ENCODE measurements at places on chromosomes 16 and 17. TPM values are rescaled to one million over a fixed set of nuclear protein-coding genes. Genes with fewer than 3 reads are reported as not detected.

GRCh38 chr16:75074920-75075687, 41.5 kb downstream of the LDHD start:
- DNase-seq = no peak

GRCh38 chr17:21164216-21164615, 37.5 kb downstream of the DHRS7B start:
- no peak for DNase-seq

DNA sequence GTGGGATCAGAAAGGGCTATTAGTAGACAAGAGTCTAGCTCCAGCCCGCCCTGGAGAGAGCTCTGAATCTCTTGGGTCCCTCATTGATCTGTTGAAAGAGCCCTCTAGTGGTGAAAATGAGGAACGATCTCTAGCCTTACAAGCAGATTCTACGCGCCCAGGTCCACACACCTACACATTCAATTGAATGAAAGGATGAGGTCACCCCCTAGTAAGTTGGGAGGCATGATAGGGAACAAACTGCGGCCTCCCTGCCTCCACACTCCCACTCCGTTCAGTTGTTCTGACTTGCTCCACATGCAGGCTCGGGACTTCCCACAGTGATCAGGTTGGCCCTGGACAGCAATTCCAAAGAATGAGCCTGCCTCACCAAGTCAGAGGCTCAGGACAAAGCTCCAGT, 2.9 kb upstream of the CACNG3 start:
- DNase-seq = peak; percentile 65

GRCh38 chr17:61157246-61157886, 242.3 kb upstream of the TBX2 start:
- peak; percentile 42 for DNase-seq

GRCh38 chr16:30837904-30838303, 50.9 kb upstream of the ZNF629 start:
- DNase-seq = no peak

GRCh38 chr17:73482894-73483293, 161.4 kb downstream of the SDK2 start:
- no peak for DNase-seq

- DNase-seq = no peak
These were observed 224.9 kb downstream of the TANC2 start for GRCh38 chr17:63190821-63191370.

DNA sequence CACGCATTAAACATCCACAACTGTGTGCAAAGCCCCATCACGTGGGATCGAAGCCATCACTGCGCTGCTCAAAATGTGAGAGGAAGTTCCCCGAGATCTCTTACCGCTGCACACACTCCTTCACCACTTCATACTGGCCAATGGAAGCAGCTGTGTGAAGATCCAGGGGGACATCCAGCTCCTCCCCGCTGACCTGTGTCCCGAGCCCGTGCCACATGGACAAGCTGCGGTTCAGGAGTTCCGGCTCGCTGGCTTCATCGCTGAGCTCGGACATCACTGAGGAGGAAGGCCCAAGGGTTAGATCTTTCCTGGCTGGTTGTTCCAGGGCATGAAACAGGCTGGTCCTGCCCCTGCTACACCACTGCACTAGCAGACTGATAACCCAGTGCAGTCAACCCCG, 4.2 kb downstream of the ANKS3 start:
- no peak for DNase-seq

GRCh38 chr17:29245401-29245800, 1.3 kb upstream of the CRYBA1 start:
- DNase-seq = no peak

DNA sequence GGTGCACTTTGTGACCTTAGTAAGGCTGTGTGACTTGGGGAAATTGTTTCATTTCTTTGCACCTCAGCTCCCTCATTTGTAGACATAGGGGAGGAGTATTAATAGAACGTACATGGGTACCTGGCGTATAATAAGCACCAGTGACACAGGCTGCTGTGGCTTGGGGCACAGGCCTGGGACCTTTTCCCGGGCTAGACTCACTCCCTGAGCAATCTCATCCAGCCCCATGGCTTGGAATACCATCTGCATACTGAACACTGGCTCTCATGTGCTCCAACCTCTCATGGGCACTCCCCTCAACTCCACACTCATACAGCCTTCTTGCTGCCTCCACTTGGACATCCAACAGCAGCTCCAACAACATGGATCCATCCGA, 41.0 kb upstream of the MRPS23 start:
- no peak for DNase-seq

- no peak for DNase-seq
These were observed 17.3 kb downstream of the BANP start for GRCh38 chr16:87968541-87968940.

DNA sequence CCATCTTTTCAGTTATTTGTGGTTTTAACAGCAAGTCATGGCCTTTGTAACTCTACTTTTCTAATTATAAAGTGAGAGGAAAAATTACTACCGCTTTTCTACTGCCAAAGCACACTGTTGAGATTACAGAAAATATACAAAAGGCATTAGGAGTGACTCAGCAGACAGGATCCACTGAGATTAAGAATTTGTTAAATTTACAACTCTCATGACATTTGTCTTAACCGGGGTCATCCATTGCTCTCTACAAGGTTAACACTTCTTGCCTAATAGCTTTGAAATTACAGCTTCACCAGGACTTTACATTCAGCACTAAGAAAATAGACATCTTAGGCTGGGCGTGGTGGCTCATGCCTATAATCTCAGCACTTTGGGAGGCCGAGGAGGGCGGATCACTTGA, 93.4 kb downstream of the SSH2 start:
- DNase-seq = no peak

DNA sequence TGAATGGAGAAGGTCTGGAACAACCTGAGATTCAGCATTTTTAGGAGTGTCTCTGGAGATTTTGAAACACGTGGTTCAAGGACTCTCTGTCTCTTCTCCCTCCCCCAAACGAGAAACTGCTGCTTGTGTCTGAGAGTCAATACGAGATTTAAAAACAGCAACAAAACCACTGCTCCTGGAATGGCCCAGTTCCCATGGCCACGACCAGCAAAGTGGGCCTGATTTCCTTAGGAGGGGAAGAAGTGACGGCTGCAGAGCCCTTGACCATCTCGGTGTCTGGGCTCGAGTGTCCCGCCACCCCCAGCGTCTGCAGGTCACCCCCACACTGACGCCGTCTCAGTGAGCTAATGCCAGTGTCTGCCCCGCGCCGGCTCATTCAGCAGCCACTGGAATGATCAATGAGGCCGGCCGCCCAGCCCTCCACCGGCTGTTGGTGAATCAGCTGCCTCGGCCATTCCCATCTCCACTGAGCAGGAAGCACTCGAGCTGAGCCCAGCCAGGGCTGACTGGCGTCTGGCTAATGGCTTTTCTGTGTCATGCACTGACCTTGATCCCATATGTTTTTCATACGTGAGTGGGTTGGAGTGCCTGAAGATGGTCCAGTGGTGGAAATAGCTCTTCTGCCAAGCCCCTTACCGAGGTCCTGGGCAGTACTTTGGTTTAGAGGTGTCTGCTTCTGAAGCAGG, 151.8 kb downstream of the PITPNC1 start:
- peak; percentile 67 for DNase-seq

DNA sequence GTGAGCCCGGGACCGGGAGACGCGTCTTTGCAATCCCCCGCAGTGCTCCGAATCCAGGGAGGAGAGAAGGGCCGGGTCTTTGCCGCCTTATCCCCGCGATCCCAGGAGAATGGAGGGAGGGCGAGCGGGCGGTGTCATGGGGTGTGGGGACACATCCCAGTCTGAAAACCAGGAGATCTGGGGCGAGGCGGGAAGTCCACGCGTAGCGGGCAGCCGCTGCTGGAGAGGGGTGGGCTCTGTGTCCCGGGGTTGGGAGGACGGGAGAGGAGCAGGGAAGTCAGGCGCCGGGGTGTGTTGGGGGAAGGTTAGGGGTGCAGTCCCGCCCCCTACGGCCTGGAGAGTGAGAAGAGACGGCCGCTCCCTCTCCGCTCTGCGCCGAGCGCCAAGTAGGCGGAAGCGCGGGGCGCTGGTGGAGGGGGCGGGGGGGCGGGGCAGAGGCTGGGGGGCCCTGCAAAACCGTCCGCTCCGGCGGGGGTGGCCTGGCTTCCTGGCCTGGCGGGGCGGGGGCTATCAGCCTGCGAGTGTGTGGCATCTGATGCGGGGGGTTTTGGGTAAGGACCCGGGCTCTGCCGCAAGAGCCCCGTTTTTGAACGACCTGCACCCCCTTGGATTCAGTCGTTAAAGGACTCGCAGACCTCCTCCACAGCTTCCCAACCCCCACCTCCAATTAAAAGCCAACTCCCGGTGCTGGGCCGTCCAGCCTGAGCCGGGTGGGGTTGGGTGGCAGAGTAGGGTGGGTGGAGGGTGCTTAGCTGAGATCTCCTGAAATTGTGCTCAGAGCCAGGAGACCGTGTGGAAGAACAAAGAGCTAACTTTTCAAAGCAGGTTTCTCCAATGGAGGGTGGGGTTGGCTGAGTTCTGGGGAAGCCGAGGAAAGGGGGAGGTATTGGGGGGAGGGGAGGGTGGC, 654 bp downstream of the LASP1 start:
- peak; percentile 68 for DNase-seq

DNA sequence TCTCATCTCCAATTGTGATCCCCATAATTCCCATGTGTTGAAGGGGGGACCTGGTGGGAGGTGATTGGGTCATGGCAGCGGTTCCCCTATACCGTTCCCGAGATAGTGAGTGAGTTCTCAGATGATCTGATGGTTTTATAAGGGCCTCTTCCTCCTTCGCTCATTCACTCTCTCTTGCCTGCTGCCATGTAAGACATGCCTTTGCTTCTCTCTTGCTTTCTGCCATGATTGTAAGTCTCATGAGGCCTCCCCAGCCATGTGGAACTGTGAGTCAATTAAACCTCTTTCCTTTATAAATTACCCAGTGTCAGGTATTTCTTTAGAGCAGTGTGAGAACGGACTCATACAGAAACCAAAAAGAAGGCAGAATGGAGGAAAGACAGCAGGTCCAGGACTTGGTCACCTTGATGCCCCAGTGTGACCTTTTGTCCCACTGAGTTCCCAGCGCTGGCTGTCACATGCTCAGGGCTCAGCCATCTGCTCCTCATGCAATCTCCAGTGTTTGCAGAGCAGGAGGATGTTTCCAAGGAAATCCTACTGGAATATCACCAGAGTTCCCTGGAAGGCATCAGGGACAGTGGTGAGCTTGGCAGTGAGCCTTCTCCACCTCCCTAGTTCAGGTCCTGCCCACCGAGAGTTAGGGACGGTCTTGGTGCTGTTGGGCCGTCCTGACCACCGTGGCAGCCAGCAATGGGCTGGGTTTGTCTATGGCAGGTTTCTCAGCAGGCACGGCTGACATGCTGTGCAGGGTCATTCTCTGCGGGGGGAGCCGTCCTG, 96.7 kb downstream of the SEC14L1 start:
- no peak for DNase-seq

- no peak for DNase-seq
These were observed 431 bp downstream of the DYNC1LI2 start for GRCh38 chr16:66751053-66751302.

DNA sequence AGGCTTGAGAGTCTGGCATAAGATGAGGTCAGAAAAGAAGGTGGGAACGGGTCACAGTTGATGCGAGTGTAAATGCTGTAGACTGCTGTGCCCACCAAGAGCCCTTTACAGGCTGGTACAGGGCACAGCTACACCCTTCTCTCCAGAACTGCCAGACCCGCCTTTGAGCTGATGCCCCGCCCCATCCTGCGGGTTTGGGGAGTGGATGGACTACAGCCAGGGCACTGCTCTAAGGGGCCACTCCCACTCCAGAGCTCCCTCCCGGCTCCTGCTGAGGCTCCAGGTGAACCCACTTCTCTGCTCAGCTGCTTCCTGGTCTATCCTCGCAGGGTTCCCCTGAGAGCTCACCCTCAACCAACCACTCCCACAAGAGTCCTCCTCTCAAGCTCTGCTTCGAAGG, 12.3 kb downstream of the MEIOB start:
- no peak for DNase-seq

DNA sequence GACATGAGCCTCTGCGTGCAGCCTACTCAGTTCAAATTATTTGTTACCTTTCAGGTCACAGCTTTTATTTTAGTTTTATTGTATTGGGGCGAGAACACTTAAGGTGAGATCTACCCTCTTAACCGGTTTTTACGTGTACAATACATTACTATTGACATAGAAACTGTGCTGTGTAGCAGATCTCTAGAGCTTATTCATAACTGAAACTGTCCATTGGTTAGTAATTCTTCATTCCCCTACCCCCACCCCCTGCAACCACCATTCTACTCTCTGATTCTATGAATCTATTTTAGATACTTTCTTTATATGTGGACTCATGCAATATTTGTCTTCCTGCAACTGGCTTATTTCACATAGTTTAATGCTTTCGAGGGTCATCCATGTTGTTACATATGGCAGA, 43.5 kb downstream of the KNOP1 start:
- no peak for DNase-seq

DNA sequence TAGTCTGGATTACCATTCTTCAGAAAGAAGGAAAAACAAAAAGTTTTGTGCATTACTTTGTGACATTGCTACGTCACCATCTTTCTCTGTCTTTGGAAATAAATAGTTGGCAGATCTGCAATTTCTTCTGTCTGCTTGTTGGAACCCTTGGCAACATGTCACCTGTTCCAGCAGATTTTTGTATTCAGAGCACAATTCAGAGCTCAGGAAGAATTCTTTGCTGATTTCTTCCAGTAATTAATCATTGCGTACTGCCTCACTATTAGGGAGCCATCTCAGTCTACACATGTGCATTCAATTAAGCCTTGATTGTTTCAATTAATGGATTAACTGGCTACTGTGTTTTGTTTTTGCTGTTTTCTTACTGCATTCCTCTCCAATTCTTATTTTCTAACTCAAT, 467.2 kb downstream of the CDH8 start:
- no peak for DNase-seq

DNA sequence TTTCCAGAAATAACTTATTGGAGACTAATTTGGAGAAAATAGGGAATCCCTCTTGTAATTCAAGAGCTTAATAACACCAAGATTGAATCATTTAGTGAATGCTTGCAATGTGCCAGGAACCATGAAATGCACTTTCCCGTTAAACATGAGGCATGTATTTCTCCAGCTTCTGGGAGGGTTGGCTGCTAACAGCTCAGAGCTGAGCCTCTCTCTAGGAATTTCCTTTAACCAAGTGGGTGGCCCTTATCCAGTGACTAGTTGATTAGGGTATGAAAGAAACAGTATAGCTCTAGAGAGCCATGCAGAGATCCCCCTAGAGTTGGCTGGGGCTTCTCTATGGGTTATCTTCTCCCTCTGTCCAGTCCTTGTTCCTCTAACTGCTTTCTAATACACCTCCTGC, 356.4 kb upstream of the GOT2 start:
- DNase-seq = no peak

Gene ABCC3
- polyA plus RNA-seq = 288 TPM

Gene FBXO39
- not detected for polyA plus RNA-seq

Gene KCNG4
- not detected for polyA plus RNA-seq

Gene CHST5
- polyA plus RNA-seq = 0.08 TPM

Gene SHISA9
- not detected for polyA plus RNA-seq

Gene KRT36
- not detected for polyA plus RNA-seq

Gene TK2
- polyA plus RNA-seq = 13.9 TPM

Gene KRT31
- not detected for polyA plus RNA-seq

Data from A549 (cell line).